ENCODE measurements at places on chromosomes 5 and 9.

- DNase-seq: no peak
Observed at GRCh38 chr9:8382777-8383527, 583.4 kb upstream of the DMAC1 start.

- DNase-seq: peak; percentile 43
Observed at GRCh38 chr5:113330533-113331208, 104.1 kb downstream of the TSSK1B start.

- DNase-seq: no peak
Observed at GRCh38 chr5:17219006-17219422, 1.6 kb downstream of the BASP1 start.

GRCh38 chr5:150196986-150197385 is 7.1 kb downstream of the SLC6A7 start:
- DNase-seq: no peak

DNA sequence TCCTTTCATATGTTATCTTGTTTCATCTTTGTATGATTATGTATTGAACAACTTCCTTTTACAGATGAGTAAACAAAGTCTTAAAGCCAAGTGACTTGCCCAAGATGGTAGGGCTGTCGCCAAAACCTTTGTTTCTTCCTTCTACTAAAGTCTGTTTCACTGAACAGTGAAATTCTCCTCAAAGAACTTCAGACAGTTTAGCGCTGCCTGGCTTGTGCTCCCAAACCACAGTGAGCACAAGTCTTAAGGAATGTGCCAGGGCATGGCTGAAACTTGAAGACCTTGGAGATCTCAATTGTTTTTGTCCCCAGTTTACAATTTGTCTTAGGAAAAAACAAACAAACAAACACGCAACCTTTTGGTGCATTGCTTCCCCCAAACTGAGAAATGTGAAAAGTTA is 273.5 kb downstream of the CRB2 start:
- DNase-seq: no peak

GRCh38 chr9:131668057-131668438 is 71.8 kb downstream of the RAPGEF1 start:
- DNase-seq: no peak

- DNase-seq: no peak
Observed at GRCh38 chr9:134925011-134925511, 7.3 kb upstream of the FCN1 start.

GRCh38 chr5:69364414-69364813 is 4.9 kb downstream of the AK6 start:
- DNase-seq: peak; percentile 69

Measured in RKO (cell line).